ENCODE measurements at places on chromosomes 1 and 21.

- DNase-seq, result no peak
Observed at GRCh38 chr1:201643835-201644104, 104.8 kb downstream of the NAV1 start.

DNA sequence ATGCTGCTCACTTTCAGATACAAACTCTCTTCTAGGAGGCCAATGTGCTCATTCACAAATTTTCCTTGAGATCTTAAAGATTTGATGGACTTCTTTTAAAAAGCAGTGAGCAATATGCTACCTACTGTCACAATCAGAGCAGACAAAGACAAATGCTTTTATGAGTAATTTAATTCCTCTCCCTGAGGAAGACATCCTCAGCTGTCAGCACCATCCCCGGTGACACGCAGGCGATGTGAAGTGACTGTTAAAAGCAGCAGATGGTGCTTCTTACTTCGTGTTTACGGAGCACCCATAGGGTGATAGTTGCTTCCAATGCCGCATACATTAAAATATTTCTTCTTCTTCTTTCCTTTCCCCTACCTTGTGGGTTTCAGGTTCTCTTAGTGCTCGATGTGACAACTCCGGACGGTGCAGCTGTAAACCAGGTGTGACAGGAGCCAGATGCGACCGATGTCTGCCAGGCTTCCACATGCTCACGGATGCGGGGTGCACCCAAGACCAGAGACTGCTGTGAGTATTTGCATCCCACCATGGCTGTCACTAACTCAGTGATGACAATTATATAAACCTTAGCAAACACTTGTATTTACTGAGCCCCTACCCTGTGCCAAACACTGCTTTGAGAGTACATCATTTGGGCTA is 29.1 kb downstream of the LAMC2 start:
- no peak for DNase-seq

DNA sequence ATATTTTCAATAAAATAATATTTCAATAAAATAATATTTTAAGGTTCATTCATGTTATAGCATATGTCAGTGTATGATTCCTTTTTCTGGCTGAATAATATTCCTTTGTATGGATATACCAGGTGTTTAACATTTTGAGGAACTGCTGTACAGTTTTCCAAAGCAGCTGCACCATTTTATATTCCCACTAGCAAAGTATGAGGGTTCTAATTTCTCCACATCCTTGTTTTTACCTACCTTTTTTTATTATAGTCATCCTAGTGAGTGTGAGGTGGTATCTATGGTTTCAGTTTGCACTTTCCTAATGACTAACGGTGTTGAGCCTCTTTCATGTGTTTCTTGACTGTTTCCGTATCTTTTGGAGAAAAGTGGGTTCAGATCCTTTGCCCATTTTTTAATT is 5.2 kb downstream of the DEGS1 start:
- no peak for DNase-seq

DNA sequence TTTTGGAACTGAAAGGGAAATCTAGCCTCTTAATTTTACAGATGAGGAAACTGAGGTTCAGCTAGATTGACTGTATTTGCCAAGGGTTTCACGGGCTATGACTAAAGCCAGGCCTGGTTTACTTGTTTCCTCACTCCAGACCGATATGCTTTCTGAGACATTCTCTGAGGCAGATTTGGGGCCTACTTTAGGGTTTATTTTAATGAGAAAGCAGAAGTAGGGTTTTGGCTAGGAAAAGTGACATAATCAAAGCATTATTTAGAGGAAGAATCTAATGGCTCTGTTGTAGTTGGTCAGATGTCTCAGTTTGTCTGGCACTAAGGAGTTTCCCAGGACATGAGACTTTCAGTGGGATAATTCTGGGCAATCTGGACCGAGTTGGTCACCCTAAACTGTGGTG is 1.5 kb upstream of the RPTN start:
- DNase-seq, result no peak

DNA sequence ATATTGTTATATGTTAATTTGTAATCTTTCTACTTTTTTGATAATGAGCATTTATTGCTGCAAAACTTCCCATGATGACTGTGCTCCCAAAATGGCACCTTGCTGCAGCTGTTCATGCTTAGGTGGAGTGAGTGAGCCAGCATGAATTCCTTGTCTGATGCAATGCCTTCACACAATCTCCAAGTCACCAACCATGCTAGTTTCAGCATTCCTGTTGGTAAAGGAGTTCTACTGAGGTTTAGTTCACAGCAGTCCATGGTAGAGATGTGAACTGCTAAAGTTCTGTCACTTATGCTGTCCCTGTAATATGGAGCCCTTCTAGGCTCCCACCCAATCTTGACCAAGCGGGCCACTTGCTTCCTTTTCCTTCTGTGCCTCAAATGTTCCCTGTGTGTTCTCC is 26.2 kb upstream of the PRKACB start:
- DNase-seq, result no peak

DNA sequence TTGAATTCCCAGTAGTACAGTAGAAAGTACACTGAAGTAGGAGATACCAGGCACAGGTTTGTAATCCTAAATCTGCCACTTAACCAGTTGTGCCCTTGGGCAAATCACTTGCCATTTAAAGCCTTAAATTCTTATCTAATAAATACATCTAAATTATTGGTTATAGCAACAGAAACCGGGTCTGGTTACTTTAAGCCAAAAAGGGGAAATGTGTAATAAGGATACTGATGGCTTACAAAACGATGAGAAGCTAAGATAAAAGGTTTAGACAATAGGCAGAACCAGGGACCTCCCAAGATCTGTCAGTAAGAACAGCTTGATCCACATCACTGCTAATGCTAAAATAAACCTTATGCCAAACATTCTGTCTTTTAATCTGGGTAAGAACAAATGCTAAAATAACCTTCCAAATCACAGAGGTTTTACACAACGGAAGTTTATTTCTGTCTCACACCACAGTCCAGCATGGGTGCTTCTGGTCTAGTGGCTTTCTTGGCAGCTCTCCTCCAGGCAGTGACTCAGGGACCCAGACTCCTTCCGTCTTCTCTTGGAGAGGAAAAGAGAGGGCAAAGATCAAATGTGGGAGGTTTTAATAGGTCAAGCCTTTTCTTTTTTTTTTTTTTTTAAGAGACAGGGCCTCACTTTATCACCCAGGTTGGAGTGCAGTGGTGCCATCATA is 16.5 kb upstream of the ZMYM1 start:
- DNase-seq, result no peak

GRCh38 chr1:68043443-68044090 is 6.9 kb downstream of the DIRAS3 start:
- DNase-seq, result no peak

DNA sequence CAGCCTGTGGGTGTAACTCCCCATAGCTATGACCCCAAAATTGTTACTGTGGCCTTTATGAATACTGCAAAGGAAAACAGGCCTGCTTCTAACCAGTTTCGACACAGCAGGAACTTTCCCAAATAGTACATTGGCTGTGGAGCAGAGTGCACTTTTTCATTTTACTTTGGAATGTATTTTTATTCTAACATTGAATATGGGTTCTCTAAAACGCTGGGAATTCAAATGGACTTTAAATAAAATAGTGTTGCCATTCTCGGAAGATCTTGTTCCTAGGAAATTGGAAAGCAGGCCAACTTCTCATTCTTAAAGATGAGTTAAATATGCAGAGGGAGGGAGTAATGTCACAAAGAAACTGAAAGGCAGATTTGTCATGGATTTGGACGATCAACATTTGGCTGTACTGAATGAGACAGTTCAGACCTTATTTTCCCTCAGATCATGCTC is 39.6 kb upstream of the ARHGAP29 start:
- no peak for DNase-seq

GRCh38 chr1:67312615-67313014 is 4.9 kb downstream of the IL12RB2 start:
- no peak for DNase-seq

GRCh38 chr1:100134872-100135271 is 1.9 kb downstream of the TRMT13 start:
- no peak for DNase-seq

All from CD4-positive, alpha-beta T cell (primary cell).